ENCODE measurements at places on chromosomes 5 and 9. TPM values are rescaled to one million over a fixed set of nuclear protein-coding genes. Genes with fewer than 3 reads are reported as not detected.

Gene C5orf58
- total RNA-seq, result 2.4 TPM

Gene SCGB3A2
- not detected for total RNA-seq

Gene GRXCR2
- total RNA-seq, result not detected

Gene RNF44
- total RNA-seq, result 16.7 TPM

Gene FST
- 56.2 TPM for total RNA-seq

Gene PCDHA1
- 0.03 TPM for total RNA-seq

Gene MARCHF11
- total RNA-seq, result not detected

Gene PTGS1
- total RNA-seq, result 0.07 TPM

Gene TMEM215
- not detected for total RNA-seq

Gene FAM170A
- total RNA-seq, result not detected

Gene PCDH1
- 4.4 TPM for total RNA-seq

Gene ADCY2
- 0.35 TPM for total RNA-seq

Gene KCNMB1
- not detected for total RNA-seq

Gene IL31RA
- total RNA-seq, result 6.9 TPM

Gene PCDHGB5
- total RNA-seq, result 0.37 TPM

Measured in HT1080 (cell line).